SJSA1 (cell line): ENCODE measurements at places on chromosomes 5 and 9.
A peak's percentile ranks its signal among the peaks of the same experiment; 100 is the strongest.

GRCh38 chr9:128192601-128193371 is 1.4 kb upstream of the CIZ1 start:
- peak; percentile 89 for DNase-seq
- H3K4me1 ChIP-seq, result peaks cover 21% of the 10 kb centered on the region
- peaks cover 31% of the 10 kb centered on the region for H3K36me3 ChIP-seq
- H3K27ac ChIP-seq, result peak overlapping the region; percentile 29

DNA sequence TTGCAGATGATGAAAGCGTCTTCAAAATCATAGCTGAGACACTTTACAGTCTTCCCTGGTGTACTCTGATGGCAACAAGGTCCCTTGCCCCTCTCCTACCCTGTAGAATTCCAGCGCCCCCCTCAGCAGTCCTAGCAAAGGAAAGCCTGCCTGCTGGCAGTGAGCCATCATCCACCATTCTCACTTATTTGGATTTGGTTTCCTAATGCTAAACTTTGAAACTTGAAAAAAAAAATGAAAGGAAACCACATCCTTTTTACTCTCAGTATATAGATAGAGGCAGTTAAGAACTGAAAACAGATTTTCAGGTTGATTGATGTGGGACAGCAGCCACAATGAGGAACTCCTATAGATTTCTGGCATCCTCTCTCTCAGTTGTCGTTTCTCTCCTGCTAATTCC is at the start of gene GZMA:
Gene GZMA, plus strand, starts transcription at position 299 of the 400 bp plus-strand sequence. Its CDS starts 37 bp downstream, at position 336.
- no peak within 1 kb of the TSS for H3K27ac ChIP-seq
- DNase-seq, result no peak
- no peaks in the 10 kb centered on the region for H3K36me3 ChIP-seq
- no peaks in the 10 kb centered on the region for H3K4me1 ChIP-seq
- H3K27me3 ChIP-seq, result no peaks in the 10 kb centered on the region

DNA sequence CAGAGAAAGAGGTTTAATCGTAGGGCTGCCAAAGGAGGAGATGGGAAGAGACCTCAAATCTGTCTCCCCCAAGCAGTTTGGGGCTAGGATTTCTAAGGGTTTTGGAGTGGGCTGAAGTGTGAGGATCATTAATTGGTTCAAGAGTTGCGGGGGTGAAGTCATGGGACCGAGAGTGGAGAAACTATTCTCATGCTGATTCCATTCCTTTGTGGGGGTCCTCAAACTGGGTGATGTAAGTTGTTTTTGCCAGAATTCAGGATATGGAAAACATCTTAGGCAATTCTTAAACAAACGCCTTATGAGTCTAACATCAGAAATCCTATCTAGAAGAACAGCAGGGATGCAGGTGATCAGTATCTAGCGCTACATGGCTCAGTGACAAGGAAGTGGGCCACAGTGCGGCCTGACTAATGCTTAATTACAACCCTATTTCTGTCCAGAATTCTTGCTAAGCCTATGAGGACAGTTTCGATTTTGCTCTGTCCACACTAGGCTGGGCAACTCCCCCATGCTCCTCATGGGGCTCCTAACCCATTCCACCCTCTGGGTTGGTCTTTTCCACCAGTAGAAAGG is 27.7 kb upstream of the TRIO start:
- H3K27me3 ChIP-seq, result no peaks in the 10 kb centered on the region
- H3K36me3 ChIP-seq, result no peaks in the 10 kb centered on the region
- peaks cover 9% of the 10 kb centered on the region for H3K4me1 ChIP-seq

- H3K4me1 ChIP-seq, result no peaks in the 10 kb centered on the region
- DNase-seq, result no peak
- no peaks in the 10 kb centered on the region for H3K36me3 ChIP-seq
- H3K27me3 ChIP-seq, result no peaks in the 10 kb centered on the region
- H3K27ac ChIP-seq, result no peak overlapping the region
Measured at GRCh38 chr5:155700333-155700732, 626.6 kb upstream of the SGCD start.
